ENCODE measurements at places on chromosomes 2 and 18. TPM values are rescaled to one million over a fixed set of nuclear protein-coding genes. Genes with fewer than 3 reads are reported as not detected.

DNA sequence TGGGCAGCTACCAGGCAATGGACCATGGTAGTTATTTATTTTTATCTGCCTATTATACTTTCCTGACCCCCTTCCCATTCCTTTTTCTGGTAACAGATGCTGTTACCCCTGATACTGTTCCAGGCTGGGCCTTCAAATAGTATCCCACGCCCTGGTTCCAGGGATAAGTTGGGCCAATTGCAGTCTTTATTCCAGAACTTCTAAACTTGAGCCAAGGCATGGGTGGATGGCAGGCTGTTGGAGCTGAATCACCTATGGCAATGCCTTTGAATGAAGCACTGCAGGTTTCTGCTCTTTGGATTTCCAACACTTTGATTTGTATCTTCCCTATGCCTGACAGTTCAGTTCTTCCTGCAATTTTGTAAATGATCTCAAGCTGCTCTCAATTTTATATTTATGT, 99.2 kb upstream of the LHCGR start:
- H3K4me3 ChIP-seq: no peak overlapping the region
- H3K4me1 ChIP-seq: no peaks in the 10 kb centered on the region
- H3K27me3 ChIP-seq: peaks cover 9% of the 10 kb centered on the region
- no peaks in the 10 kb centered on the region for H3K36me3 ChIP-seq
- H3K27ac ChIP-seq: no peak overlapping the region

GRCh38 chr2:196413821-196414274, 225.7 kb upstream of the CCDC150 start:
- no peak overlapping the region for H3K27ac ChIP-seq
- peaks cover 10% of the 10 kb centered on the region for H3K4me1 ChIP-seq
- DNase-seq: no peak
- H3K4me3 ChIP-seq: no peak overlapping the region
- H3K27me3 ChIP-seq: no peaks in the 10 kb centered on the region
- no peaks in the 10 kb centered on the region for H3K36me3 ChIP-seq

DNA sequence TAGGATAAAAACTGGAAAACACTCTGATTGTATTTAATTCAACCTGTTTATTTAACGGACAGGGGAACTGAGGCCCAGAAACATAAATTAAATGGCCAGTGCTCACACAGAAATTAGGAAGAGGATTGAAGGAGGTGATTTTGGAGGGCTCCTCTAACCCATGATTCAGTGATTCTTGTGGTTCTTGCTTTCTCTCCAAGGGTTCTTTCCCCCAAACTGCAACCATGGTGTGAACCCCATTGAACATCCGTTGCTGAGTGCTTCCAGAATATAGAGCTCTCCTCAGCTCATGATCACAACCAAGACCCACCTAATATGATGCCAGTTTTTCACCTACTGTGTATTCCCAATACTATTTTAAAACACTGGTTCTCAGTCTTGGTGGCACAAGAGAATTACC, 41.4 kb downstream of the BMP10 start:
- peaks cover 15% of the 10 kb centered on the region for H3K36me3 ChIP-seq
- H3K27me3 ChIP-seq: no peaks in the 10 kb centered on the region
- peak overlapping the region; percentile 77 for H3K27ac ChIP-seq
- peak; percentile 56 for DNase-seq

DNA sequence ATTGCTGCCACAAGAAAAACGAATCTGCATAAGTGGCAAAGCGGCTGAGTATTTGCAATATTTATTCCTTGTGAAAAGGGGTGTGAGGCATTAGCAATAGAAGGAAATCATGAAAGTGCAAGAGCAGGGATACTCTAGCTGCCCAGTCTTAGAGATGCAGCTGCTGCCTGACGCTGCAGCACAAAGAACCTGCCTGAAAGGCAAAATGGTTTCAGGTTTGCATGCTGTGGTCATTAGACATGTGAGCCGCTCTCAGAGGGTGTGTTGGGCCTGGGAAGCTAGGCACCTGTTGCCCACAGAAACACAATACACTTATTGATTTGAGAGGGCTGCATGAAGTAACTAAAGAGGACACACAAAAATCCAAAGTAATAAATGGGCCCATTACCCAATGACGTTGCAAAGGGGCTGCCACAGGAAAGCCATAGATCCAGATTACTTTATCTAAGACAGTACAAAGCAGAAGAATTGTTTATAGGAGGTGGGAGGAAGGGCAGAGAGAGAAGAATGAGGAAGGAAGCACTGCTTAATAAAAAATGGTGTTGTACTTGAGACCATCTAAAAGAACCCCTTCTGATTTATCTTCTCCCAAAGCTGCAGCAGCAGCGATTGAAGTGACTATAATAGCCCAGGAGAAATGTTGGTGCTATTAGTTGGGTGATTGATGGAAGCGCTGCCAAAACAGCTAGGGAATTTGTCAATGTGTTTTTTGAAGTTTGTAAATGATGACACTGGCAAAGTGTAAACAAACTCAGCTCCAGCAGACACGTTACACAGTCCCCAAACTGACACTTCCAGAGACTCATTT, 492.4 kb upstream of the ACVR2A start:
- no peaks in the 10 kb centered on the region for H3K27me3 ChIP-seq
- H3K4me1 ChIP-seq: no peaks in the 10 kb centered on the region
- no peak overlapping the region for H3K4me3 ChIP-seq
- no peak overlapping the region for H3K27ac ChIP-seq

DNA sequence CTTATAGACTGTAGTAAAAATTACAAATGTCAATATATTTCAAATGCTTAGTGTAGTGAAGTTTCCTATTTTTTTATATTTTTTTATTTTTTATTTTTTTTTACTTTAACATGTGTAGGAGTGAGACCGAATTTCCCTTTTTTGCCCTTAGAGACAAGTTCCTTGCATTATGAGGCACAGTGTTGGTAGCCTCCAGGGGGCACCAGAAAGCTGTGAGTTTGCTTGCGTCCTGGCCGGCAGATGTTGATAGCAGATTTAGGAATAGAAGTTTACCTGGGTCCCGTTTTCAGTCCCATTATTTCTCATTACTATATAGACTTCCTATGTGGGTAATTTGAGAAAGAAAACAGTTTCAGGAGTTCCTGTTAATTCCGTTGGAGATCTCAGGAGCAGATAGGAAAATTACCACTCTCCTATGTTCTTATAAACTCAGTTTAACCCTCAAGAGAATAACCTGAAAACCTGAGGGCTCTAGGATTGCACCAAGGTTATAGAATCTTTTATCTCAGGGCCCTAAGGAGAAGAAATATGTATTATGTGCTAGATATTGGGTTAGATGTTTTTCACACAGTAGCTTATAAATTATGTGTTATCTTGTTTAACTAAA, 157.5 kb upstream of the SESTD1 start:
- H3K4me1 ChIP-seq: no peaks in the 10 kb centered on the region
- no peak overlapping the region for H3K4me3 ChIP-seq
- no peak overlapping the region for H3K27ac ChIP-seq
- H3K36me3 ChIP-seq: no peaks in the 10 kb centered on the region
- peak; percentile 72 for DNase-seq
- peaks cover 8% of the 10 kb centered on the region for H3K27me3 ChIP-seq

GRCh38 chr2:100783987-100784386, 36.0 kb upstream of the NPAS2 start:
- no peaks in the 10 kb centered on the region for H3K4me1 ChIP-seq
- DNase-seq: no peak
- H3K27me3 ChIP-seq: no peaks in the 10 kb centered on the region
- H3K27ac ChIP-seq: no peak overlapping the region

DNA sequence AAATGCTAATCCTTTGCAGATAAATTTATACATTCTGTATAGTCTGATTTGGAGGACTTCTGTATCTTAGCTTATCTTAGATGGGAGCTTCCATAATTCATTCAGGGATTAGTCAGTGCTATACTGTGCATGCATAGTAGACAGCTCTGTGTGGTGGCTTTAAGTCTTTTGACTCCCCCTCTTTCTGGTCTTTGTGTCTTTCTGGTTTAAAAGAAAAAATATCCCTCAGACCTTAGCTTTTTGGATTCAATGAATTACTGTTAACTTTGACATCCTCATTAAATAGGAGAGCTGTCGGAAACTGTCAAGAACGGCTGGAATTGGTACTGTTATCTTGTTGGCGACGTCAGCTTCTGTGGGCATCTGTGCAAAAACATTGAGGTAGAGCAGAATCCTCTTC, 130.4 kb downstream of the SPTBN1 start:
- peak overlapping the region; percentile 90 for H3K27ac ChIP-seq
- no peaks in the 10 kb centered on the region for H3K36me3 ChIP-seq
- peak overlapping the region; percentile 55 for H3K4me3 ChIP-seq
- DNase-seq: no peak
- H3K27me3 ChIP-seq: no peaks in the 10 kb centered on the region

DNA sequence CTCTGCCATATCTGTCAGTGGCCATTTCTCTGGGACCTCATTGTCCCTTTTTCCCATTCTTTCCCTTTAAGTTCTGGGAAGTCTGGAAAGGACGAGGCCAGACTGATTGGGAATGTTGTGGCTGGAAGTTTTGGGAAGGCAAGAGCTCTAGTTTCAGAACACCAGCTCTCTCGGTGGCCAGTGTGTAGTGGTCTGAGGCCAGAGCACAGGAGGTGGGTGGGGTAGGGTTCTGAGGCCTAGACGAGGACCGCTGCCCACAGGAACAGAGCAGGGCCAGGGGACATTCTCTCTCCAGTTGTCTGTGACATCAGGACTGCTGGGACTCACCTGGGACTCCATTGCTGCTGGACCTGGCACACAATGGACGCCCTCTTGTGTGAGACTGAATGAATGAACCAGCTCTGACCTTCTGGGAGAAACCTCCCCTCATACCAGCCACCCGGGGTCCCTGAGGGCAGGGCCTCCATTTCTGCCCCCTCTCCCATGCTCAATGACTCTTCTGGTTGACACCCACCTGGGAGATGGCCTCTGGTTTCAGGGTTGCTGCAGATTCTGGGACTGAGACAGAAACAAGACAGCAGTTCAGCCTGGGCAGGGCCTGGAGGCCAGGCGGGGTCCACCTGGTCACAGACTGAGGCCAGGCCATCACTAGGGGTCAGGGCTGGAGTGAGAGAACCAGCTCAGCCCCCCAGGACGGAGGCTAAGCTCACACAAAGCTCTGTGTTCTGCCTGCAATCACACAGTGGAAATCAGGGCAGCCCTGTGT, 8.4 kb upstream of the NPPC start:
- H3K27ac ChIP-seq: no peak overlapping the region

GRCh38 chr2:165369131-165369897, 100.2 kb upstream of the CSRNP3 start:
- no peak overlapping the region for H3K4me3 ChIP-seq
- H3K27ac ChIP-seq: no peak overlapping the region
- no peaks in the 10 kb centered on the region for H3K4me1 ChIP-seq
- H3K36me3 ChIP-seq: no peaks in the 10 kb centered on the region

GRCh38 chr2:110716959-110717645, 15.3 kb upstream of the ACOXL start:
- H3K36me3 ChIP-seq: no peaks in the 10 kb centered on the region
- no peak for DNase-seq
- H3K4me1 ChIP-seq: no peaks in the 10 kb centered on the region
- H3K27me3 ChIP-seq: peaks cover 28% of the 10 kb centered on the region
- no peak overlapping the region for H3K4me3 ChIP-seq

DNA sequence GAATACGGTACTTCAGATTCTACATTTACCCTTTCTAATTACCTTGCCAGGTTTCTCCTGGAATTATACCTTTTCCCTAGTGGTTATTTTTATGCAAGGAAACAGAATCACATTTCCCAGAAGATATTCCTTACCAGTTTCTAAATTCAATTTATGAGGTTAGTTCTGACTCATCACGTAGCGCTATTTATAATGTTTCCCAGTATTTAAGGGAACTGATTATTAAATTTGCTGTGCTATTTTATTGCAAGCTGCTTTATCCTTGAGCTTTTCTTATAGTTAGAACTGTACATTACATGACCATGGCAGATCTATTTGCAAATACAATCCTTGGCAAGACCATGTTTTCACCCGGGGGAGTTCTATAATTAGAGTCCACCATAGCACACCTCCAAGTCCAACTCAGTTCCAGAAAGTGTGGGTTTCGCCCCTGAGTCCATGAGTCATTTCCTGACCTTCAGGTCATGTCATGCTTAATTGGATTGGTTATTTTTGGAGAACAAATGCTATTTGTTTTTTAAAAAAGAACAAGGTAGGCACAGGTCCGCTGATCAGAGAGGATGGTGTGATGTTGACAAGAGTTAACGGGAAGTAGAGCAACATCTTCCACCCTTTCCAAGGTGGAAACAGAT, 126.6 kb downstream of the ZNF532 start:
- no peak overlapping the region for H3K27ac ChIP-seq
- peaks cover 15% of the 10 kb centered on the region for H3K27me3 ChIP-seq
- H3K4me1 ChIP-seq: peaks cover 4% of the 10 kb centered on the region

DNA sequence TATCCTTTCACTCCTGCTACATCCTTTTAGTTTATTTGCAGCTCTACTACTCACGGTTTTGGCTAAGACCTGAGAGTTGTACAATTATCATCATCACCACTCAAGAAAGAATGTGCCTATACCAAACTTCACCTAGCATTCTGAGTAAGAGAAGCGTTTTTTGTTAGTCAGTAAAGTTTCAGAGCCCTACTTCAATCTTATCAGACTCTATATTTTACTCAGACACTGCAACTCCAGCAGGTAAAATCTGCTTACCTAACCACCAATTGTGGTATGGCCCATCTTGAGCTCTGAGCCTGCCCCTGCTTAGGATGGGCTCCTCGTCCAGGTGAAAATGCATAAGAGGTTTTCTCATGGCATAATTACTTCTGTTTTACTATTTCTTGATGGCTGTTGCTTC, 37.1 kb downstream of the ICOS start:
- H3K27me3 ChIP-seq: no peaks in the 10 kb centered on the region
- H3K4me1 ChIP-seq: peaks cover 17% of the 10 kb centered on the region
- no peak overlapping the region for H3K4me3 ChIP-seq
- peak; percentile 45 for DNase-seq
- H3K27ac ChIP-seq: no peak overlapping the region

DNA sequence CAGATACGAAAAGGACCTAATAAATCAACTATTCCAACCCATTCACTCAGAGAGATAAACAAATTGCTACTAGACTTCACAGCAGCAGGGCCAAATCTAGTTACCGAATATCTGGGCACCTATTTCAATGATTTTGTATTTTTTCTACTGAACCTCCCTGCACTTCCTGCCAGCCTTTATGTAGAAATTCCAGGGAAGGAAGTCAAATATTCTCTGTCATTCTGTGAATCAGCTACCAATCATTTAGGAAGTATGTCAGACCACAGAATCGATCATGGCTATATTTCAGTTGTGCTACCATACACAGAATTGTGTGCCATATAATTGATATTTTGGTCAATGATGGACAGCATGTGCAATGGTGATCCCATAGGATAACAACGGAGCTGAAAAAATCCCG, 109.6 kb upstream of the SPOPL start:
- H3K4me1 ChIP-seq: no peaks in the 10 kb centered on the region
- no peak overlapping the region for H3K4me3 ChIP-seq
- no peak for DNase-seq
- no peaks in the 10 kb centered on the region for H3K27me3 ChIP-seq
- no peaks in the 10 kb centered on the region for H3K36me3 ChIP-seq
- no peak overlapping the region for H3K27ac ChIP-seq

TRIM43 gene
- total RNA-seq: not detected

LAMA1 gene
- total RNA-seq: not detected

PRSS56 gene
- total RNA-seq: not detected

All from activated naive CD4-positive, alpha-beta T cell treated with anti-CD3 and anti-CD28 coated beads for 36 hours (primary cell).